ENCODE measurements at places on chromosomes 3 and 15.

DNA sequence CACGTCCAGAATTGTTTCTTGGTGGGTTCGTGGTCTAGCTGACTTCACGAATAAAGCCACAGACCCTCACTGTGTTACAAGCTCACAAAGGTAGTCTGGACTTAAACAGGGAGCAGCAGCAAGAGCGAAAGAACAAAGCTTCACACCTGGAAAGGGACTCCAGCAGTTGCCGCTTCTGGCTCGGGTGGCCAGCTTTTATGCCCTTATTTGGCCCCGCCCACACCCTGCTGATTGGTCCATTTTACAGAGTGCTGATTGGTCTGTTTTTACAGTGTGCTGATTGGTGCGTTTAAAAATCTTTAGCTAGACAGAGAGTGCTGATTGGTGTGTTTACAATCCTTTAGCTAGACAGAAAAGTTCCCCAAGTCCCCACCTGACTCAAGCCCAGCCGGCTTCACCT, 194.2 kb upstream of the NDN start:
- no peak for DNase-seq

DNA sequence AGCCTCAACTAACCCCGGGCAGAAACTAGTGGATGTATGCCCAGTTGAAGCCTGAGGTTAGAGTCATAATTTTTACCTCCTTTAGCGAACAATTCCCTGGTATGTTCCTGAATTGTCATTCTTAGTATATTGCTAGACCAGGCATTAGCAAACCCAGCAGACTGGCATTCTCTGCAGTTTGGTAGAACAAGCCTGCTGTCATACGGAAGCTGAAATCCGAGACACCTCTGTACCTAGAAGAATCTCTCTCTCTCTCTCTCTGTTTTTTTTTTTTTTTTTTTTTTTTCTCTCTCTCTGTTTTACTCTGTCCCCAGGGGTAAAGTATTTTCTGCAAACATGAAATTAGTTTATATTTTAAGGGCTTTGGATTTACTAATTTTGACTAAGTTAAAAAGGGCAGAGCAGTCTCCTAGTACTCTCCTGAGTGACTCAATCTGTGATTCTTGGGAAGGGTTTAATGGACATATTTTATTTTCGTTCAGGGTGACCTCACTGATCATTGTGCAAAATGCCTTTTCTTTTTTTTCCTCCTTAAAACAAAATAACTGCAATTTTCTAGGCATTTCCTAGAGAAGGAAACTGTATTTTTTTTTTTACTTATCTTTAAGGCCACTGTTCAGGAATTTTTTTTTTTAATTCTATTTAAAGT, 133.6 kb upstream of the ICE2 start:
- no peak for DNase-seq

GRCh38 chr15:62209322-62209721, 44.2 kb upstream of the C2CD4B start:
- no peak for DNase-seq

DNA sequence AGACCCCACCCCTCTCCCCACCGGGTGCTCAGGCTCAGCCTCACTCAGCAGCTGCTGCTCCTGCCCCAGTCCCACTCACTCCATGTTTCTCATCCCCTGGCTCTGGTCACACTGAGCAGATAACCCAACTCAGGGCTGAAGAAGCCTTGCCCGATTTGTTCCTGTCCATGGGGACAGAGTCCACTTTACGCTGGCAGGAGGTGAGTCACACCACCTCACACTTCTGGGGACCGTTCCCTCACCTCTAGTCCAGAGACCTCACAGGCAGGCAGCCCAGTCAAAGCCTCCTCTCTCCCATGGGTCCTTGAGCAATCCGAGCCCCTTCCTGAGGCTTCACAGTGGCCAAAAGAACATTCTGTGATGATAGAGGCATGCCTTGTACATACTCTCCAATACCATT, 1.4 kb downstream of the CIDEC start:
- no peak for DNase-seq

DNA sequence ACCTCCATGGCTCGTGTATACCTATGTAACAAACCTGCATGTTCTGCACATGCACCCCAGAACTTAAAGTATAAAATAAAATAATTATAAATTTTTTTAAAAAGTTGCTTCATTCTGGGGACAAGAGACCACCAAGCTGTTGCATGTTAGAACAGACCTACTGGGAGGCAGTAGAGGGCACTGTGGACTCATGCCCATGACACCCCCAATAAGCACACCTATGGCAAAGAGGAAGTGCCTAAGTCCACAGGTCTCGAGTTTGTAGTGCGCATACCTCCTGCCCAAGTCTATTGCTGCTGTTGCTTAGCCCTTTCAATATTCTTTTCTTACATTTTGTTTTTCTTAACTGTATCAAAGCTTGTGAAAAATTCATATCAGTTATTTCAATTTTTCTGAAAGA, 267.9 kb upstream of the THBS1 start:
- no peak for DNase-seq

DNA sequence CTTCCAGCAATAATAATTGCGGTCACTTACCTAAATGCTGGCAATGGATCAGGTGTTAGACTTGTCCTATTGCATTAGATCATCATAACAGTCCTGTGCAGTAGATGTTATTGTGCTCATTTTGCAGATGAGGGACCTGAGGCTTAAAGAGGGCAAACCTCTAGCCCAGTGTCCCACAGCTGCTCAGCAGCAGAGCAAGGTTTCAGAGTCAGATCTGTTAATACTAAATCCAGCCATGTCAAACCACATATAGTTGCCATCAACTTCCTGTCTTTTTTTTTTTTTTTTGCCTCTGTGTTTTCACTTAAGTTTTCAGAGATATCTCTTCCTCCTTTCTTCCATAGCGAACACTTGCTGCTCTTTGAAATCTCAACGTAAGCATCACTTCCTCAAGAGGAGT, 12.1 kb downstream of the FEZF2 start:
- no peak for DNase-seq

DNA sequence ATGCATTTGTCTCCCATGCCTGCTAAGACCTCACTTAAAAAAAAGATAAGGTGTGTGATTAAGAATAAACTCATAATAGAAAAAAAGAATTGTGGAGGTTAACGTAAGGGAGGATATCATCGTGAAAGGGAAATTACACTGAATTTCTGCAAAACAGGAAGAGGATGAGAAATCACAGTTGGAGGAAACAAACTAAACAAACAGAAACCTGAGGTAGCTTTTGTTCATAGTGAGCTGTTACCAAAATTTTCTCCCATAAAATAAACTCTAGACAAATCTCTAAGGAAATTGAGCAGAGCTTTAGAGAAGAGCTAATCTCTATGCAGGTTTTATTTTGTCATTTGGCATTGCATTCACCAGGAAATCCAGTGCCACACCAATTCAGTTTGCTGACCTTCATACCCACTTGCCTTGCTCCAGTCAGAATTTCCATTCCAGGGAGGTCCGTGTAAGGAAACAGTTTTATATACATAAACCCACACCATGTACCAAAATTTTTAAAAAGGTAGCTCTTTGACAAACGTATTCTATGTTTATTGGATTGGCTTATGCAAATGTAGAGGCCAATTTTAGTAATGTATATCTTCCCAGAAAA, 231.2 kb downstream of the MBNL1 start:
- no peak for DNase-seq
